ENCODE measurements at places on chromosomes 4 and X.

- DNase-seq: no peak
Measured at GRCh38 chr4:38330321-38330720, 333.7 kb upstream of the KLF3 start.

- DNase-seq: no peak
Measured at GRCh38 chr4:140718241-140718952, 37.8 kb downstream of the TBC1D9 start.

- DNase-seq: no peak
Measured at GRCh38 chrX:5998456-5998855, 230.2 kb downstream of the NLGN4X start.

- DNase-seq: no peak
Measured at GRCh38 chr4:123936621-123937043, 540.0 kb downstream of the SPRY1 start.

- DNase-seq: no peak
Measured at GRCh38 chrX:64894454-64895038, 81.7 kb downstream of the ZC4H2 start.

DNA sequence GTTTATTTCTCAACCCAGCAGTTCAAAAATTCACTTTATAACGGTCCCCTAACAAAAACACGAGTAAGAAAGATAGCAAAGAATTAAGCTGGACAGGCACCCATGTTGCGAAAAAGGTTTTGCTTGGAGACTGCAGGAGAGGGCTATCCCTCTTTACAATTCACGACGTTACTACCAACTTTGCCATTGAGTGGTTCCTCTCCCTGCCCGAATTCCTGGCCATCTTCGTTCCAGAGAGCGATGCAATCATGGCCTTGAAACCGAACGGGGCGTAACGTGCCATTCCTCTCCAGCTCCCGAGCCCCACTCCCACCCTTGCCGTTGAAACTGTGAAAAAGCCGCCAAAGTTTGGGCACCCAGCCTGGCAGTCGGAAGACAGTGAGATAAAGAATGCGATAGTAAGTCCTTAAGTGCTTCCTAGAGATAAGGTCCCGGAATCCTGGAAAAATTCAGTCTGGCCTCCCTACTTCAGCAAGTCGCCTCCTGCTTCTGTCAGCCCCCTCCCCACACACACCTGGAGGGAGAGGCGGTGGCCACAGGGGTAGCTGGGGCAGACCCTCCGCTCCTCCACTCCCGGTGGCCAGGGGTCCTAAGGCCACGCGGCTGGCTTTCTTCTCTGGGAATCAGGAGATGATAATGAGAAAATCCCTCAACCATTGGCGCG is 65.2 kb downstream of the FBXO8 start:
- DNase-seq: no peak

DNA sequence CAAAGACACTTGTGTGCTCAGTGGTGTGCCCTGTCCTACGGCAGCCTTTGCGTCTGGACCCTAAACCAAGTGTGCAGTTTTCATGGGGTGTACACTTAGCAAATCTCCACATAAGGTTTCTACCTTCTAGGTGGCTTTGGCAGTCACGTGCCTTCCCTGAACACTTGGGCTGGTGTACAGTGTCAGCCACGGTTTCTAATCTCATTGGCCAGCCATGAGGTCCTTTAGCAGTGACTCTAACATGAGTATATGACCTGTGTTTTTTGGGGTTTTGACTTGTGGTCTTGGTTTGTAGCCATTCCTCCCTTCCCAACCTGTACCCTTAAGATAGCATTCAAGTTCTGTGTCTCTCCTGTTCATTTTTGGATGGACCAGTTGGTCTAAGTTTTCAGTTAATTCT is 76.3 kb downstream of the PTTG2 start:
- DNase-seq: no peak

DNA sequence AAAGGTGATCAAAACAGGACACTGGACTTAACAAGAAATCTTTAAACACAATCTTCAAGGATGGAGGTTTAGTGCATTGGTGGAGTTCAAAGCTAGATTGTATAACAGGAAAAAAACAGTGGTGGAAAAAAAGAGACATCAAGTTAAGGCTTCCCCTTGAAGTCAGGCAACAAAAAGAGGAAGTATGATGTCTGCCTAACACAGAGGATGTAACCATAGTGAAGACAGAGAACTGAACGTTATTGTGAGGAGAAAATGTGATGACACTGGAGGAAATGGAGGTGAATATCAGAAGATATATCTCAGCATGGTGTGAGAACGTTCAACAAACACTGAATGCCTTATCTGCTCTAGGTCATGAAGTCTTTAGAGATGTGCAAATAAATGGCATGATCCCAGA is 192.4 kb upstream of the AR start:
- DNase-seq: no peak

DNA sequence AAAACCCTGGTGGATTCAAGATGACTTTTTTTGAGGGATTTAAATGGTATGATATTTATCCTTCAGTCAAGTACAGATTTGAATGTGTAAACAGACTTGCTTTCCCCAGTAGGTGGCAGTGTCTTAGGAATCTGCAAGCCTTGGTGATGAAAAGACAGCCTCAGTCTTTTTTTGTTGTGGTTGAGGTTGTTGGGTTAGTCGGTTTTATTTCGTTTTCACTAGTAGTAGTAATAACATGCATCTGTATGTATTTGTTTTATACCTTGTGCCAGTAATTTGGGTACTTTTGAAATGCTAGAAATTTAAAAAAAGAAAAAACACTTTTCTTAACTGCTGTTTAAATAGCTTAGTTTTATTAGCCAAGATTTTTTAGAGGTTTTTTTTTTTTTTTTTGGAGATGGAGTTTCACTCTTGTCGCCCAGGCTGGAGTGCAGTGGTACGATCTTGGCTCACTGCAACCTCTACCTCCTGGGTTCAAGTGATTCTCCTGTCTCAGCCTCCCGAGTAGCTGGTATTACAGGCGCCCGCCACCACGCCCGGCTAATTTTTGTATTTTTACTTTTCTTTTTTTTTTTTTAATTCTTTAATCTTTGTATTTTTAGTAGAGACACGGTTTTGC is 39.2 kb downstream of the COPS4 start:
- DNase-seq: peak; percentile 54

- DNase-seq: no peak
Measured at GRCh38 chr4:28565396-28565795, 1704.8 kb downstream of the STIM2 start.

- peak; percentile 69 for DNase-seq
Measured at GRCh38 chrX:44828008-44828605, 15.7 kb upstream of the DUSP21 start.

DNA sequence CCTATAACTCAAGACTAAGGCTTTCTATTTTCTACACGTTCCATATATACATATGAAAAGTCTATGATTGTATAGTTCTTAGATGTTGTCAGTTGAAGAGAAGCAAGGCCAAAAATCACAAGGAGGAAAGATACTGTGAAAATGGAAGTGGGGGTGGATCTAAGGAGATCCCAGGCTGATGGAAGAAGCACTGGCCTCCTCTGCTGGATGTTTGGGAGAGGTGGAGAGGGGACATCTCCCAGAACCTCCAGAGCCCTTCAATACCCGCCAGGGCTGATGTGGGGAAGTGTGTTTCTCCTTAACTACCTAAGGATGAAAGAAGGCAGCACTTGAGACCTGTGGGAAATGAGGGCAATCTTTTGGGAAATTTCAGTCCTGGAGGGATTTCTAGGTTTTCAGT is 67.4 kb downstream of the RASGEF1B start:
- DNase-seq: no peak

DNA sequence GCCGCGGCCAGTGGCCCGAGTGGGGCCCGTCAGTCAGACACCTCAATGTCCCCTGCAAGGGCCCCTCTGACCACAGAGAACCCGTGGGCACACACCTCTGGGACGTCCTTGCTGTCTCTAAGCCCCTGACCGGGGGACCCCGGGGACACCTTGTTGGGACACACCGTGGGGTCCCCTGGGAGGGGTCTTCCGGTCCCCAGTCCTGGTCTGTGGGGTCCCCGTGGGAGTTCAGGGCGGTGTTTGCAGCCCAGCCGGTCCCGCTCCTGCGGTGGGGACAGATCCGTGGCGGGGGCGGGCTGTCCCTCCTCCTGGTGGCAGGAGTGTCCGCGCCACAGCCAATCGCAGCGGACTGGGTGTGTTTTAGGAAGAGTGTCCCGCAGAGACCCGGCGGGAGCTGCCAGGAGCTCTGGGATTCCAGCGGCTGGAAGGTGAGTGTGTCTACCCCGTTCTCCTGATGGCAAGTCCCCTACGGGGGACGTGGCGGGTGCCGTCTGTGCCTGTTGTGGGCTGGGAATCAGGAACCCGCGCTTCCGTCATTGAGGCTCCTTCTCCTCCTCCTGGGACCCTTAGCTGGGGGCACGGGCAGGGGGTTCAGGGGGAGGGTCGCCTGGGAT is 5.1 kb upstream of the PLCXD1 start:
- DNase-seq: no peak

DNA sequence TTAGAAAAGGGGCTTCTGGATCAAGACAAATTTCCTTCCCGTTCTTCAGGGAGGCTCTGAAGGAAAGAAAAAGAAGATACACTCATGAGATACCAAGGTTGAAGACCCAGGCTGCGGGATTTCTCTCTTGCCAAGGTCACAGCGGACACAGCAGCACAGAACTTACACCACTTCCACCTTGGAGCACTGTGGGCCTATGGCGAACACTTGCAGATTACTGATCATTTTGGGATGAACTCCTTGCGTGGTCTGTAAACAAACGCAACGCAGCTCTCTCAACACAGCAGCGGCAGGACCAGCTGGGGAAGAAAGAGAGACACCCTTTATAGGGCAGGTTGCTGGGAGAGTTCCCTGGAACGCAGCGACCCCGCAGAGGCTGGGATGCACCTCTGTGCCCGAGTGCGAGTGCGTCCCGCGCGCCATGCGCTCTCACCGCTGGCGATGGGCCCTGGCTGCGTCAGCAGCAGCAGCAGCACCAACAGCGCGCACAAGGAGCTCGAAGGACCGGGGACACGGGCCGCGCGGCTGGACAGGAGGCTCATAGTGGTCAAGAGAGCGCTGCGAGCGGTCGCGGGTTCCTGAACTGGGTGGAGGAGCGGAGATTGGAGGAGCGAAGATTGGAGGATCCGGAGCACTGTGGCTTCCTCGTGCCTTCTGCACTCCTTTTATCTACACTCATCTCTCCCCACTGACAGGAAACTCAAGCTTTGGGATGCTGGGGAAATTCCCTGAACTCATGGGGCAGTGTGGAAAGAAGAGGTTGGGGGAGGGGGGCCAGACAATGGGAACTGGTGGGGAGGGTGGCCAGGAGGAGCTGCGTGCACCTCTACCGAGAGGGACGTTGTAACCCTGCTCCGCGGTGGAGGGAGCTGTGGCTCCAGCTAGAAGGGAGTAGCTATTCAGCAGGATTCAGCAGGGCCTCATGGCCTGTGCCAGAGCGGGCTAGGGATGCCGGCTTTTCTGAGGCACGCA is at the start of gene CXCL5:
CXCL5 (minus strand) TSS at position 638 of the 972 bp plus-strand sequence; CDS start at position 542, 96 bp downstream.
- peak; percentile 14 for DNase-seq

DNA sequence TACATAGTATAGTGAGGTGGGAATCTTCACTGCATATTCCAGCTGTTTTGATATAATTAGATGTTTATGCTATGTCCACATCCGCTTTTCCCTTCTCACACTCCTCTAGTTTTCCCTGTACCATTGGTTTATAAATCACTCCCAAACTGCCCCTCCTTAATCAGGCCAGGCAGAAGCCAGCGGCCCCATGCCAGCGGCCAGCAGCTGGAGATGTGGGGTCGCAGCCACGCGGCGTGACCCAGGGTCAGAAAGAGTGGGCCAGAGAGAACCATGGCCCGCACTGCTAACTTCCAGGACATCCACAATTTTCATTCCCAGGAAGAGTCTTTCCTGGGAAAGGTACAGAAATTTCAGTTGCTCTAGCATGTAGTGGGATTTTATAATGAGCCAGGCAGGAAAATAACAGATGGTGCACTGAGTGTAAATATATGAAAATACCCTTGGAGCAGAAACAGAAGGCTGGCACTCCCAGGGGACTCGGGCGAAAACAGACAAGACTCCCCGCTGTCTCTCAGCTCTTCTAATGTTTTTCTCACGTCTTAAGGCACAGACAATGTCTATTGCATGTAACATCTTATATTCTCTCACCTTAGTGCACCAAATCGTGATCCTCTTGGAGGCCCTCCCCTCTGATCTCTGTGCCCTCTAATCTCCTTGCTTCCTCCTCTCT is 145.9 kb upstream of the ZFP42 start:
- no peak for DNase-seq

- DNase-seq: peak; percentile 24
Measured at GRCh38 chrX:118603981-118604380, 108.4 kb downstream of the DOCK11 start.

DNA sequence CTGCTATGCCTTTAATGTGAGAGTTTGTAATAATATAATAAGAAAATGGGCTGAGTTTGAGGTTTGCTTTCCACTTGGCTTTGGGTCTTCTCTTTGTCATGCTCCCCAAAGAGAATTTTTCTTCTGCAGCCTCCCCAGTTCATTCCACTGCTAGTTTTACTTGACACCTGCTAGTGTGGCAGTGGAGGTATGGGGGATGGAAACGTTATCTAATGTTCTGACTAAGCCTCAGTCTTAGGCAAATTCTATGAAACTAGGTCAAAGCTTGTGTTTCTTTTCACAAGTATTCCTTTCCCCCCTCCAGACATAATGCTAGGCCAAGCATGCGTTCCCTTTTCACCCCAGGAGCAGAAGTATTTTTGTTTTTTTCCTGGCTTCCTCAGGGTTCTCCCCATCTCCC is 67.5 kb downstream of the PPP1R2C start:
- no peak for DNase-seq

GRCh38 chr4:147108409-147108808 is 162.7 kb upstream of the TTC29 start:
- DNase-seq: no peak

DNA sequence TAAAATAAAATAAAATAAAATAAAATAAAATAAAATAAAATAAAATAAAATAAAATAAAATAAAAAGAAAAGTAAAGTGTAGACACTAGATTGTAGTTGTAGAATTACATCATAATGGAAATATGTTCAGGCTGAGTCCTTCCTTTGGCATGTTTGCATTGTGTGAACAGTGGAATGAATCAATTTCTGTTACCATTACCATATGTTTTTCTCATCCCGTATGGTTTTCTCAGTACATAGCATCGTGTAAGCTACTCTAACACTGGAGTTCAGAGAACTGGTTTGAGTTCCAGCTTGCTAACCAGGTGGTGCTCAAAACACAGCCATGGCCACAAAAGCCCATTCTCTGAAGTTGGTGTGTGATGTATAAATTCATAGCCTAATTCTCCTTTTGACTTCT is 45.9 kb downstream of the USP11 start:
- DNase-seq: peak; percentile 62

DNA sequence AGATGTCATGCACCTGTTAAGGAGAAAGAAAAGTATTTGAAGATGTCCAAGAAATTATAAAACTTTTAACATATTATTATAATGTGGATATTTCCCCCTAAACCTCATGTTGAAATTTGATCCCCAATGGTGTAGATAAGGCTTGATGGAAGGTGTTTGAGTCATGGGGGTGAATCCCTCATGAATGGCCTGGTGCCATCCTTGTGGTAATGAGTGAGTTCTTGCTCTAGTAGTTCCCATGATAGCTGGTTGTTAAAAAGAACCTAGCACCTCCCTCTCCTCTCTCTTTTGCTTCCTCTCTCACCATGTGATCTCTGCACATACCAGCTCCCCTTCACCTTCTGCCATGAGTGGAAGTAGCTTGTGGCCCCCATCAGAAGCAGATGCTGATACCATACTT is 176.6 kb upstream of the NR3C2 start:
- no peak for DNase-seq
